Adrenal gland (tissue), 19 donors: ENCODE measurements at places on chromosomes 2 and 18. TPM values are rescaled to one million over a fixed set of nuclear protein-coding genes. Genes with fewer than 3 reads are reported as not detected.

DNA sequence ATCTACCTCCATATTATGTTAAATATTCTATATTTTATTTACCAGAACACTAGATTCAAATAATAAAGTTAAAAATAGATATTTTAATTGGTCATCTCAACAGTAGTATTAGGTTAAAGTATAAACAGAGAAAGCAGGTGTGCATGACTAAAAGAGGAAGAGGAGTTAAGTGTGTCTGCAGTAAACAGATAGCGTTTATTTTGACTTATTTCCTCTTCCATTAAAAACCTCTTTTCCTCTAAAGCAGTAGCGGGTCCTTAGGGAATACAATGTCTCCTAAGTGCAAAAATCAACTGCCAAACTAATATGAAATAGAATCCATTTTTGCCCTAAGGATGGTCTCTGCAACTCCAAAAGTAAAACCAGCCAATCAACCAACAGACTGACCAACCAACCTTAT, 27.7 kb downstream of the EIF2AK3 start:
- peaks cover 47% of the 10 kb centered on the region for H3K4me1 ChIP-seq
- H3K4me3 ChIP-seq = no peak overlapping the region
- no peak overlapping the region for H3K27ac ChIP-seq
- no peak for DNase-seq
- H3K27me3 ChIP-seq = no peaks in the 10 kb centered on the region

DNA sequence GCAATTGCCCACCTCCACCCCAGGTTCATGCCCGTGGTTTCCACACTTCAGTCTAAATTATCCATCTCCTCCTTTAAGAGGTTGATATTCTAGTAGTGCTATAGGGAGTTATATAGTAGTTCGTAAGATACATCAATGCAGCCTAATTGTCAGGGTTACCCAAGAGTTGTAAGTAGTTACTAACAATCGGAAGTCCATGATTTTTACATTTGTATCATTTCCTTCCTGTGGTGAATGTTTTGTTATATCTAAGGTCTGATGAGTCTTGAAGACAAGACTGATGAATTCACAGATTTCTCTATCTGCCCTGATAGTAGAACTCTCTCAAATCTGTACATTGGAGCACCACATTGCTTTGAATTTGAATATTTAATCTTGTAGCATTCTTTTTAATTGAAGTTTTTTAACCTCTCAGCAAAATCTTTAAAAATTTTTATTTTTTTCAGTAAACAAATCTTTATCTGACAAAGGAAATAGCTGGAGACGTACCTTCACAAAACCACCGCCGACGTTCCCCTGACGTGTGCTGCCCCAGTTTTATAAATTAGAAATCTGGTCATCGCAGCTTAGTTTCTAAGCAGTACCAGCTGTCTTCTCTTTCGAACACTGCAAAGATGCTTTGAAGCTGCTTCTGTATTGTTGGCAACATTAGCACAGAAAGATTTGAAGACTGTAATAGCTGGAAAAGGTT, 264.5 kb downstream of the SOCS6 start:
- no peak overlapping the region for H3K27ac ChIP-seq
- H3K36me3 ChIP-seq = no peaks in the 10 kb centered on the region
- no peak overlapping the region for H3K4me3 ChIP-seq
- H3K4me1 ChIP-seq = no peaks in the 10 kb centered on the region
- no peaks in the 10 kb centered on the region for H3K27me3 ChIP-seq
- DNase-seq = no peak

DNA sequence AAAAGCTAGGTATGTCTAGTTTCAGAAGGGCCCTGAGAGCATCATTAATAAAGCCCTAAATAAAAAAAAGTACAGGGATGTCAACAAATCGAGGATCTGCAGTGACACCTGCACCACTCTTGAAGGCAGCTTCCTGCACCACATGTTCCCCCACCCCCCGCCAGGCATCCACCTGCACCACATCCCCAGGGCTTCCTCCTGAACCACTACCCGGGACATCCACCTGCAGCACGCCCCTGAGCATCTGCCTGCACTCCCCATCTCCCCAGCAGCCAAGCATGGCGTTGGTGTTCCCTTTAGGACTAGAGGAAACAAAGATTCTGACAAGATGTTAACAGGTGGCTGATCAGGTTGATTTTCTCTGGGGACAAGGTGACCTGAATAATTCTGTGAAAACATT, 55.2 kb downstream of the DLGAP1 start:
- no peak overlapping the region for H3K27ac ChIP-seq
- no peak overlapping the region for H3K4me3 ChIP-seq
- no peak for DNase-seq
- H3K36me3 ChIP-seq = no peaks in the 10 kb centered on the region
- H3K4me1 ChIP-seq = no peaks in the 10 kb centered on the region

GRCh38 chr2:189372688-189373257, 68.5 kb upstream of the WDR75 start:
- no peak overlapping the region for H3K4me3 ChIP-seq
- H3K36me3 ChIP-seq = no peaks in the 10 kb centered on the region
- H3K4me1 ChIP-seq = peaks cover 7% of the 10 kb centered on the region
- no peak overlapping the region for H3K27ac ChIP-seq
- no peaks in the 10 kb centered on the region for H3K27me3 ChIP-seq

DNA sequence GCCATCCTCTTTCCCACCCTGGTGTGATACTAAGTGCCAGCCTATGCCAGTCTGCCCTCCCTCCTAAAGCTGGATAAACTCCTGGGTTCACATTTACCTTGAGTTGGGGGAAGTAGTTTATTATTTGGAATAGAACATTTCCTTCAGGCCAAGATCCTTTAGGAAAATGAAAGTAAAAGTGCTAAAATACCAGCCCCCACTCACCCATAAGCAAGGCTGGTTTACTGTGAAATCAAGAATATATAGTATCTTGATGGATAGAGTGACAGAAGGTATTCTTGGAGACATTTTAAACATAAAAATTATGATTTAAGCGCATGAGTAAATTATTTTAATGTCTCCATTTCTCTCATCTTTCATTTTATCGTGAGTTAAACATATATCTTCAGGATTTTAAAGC, 27.1 kb downstream of the ZNF532 start:
- H3K27ac ChIP-seq = peak overlapping the region; percentile 27
- H3K4me3 ChIP-seq = no peak overlapping the region
- no peaks in the 10 kb centered on the region for H3K27me3 ChIP-seq
- peaks cover 43% of the 10 kb centered on the region for H3K4me1 ChIP-seq
- no peaks in the 10 kb centered on the region for H3K36me3 ChIP-seq
- no peak for DNase-seq

DNA sequence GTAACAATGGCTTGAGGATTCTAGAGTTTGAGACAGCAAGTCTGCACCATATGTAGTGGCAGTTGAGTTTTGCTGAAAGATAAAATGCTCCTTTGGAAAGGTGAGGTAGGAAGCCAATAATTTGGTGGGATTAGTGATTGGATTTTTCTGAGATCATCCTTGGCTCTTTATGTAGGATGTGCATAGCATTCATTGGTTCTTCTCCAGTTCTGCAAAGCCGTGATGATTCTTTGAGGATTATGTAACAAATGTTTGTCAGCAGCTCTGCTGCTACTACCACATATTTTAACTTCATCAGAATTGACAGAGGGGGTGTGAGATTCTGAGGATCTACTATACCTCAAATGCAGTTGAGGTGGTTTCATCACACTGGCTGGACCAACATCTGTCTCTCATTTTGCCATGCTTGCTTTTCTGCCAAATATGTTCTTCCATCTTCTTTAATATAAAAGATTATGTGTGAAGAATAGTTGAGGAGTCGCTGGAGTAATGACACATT, 188.9 kb upstream of the RASGRP3 start:
- no peaks in the 10 kb centered on the region for H3K27me3 ChIP-seq
- H3K4me3 ChIP-seq = no peak overlapping the region
- DNase-seq = no peak
- H3K4me1 ChIP-seq = peaks cover 19% of the 10 kb centered on the region

DNA sequence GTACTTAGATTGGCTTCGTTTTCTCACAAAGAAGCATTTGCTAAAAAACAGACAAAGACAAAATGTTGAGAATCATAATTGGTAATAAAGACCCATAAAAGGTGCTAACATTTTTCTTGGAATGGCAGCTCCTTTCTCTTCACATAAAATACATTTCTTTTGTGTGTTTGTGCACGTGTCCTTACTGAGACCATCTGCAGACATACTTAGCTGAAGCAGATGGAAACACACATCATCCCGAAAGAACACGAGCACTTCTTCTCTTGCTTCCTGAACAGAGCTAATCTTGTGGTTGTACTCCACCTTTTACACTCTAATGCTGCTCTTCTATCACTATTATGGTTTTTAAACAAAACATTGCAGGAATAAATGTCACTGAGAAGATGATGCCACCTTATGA, 142.5 kb downstream of the SPHKAP start:
- no peaks in the 10 kb centered on the region for H3K36me3 ChIP-seq
- no peak for DNase-seq
- H3K27ac ChIP-seq = no peak overlapping the region
- H3K27me3 ChIP-seq = no peaks in the 10 kb centered on the region

DNA sequence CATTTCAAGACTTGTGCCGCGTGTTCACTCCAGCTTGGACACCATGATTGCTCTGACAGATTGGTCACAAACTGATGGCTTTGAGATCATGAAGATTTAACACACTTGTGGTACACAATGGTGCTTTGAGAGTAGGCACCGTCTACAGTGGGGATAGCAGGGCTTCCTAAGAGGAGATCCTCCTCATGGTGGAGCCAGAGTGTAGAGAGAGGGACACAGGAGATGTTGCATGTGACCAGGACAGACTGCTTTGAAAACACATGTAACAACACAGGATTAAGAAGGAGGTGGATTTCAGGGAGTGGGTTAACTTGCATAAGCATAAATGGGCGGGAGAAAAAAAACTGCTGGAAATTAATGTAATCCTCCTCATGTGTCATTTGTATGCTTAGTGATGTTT, 95.7 kb upstream of the LINC00305 start:
- H3K4me1 ChIP-seq = no peaks in the 10 kb centered on the region
- H3K27me3 ChIP-seq = no peaks in the 10 kb centered on the region
- DNase-seq = no peak
- no peaks in the 10 kb centered on the region for H3K36me3 ChIP-seq

- peaks cover 17% of the 10 kb centered on the region for H3K4me1 ChIP-seq
- H3K27ac ChIP-seq = peak overlapping the region; percentile 94
- H3K36me3 ChIP-seq = no peaks in the 10 kb centered on the region
- peak overlapping the region; percentile 95 for H3K4me3 ChIP-seq
Measured at GRCh38 chr2:173075056-173075780, 428 bp upstream of the MAP3K20 start.

GRCh38 chr2:72115110-72116080, 32.3 kb downstream of the CYP26B1 start:
- no peaks in the 10 kb centered on the region for H3K36me3 ChIP-seq
- peaks cover 5% of the 10 kb centered on the region for H3K4me1 ChIP-seq
- H3K27me3 ChIP-seq = no peaks in the 10 kb centered on the region
- H3K4me3 ChIP-seq = no peak overlapping the region
- peak; percentile 80 for DNase-seq

DNA sequence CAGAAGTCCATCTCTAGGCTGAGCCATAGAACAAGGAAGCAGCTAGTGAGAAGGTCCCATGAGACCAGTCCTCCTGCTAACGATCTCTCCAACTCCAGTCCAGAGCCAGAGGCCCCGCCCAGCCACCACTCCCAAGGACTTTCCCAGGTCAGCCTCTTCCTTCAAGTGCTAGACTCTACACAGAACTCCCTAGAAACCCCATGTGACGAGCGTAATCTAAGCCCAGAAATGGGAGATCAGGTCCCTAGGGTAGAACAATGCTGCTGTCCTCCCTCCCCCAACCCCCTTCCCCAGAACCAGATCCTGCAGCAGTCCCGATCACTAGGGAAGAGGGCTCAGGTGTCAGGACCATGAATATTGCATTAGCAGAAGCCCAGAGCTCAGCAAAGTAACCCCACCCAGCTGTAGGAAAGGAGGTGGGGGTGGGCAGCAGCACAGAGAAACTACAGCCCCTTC, 6.9 kb downstream of the DCTN1 start:
- H3K27me3 ChIP-seq = no peaks in the 10 kb centered on the region
- DNase-seq = peak; percentile 60
- no peak overlapping the region for H3K27ac ChIP-seq
- H3K36me3 ChIP-seq = peaks cover 51% of the 10 kb centered on the region
- peaks cover 24% of the 10 kb centered on the region for H3K4me1 ChIP-seq
- H3K4me3 ChIP-seq = no peak overlapping the region

GRCh38 chr2:14781142-14781541, 148.6 kb downstream of the LRATD1 start:
- no peaks in the 10 kb centered on the region for H3K4me1 ChIP-seq
- H3K4me3 ChIP-seq = no peak overlapping the region
- H3K27ac ChIP-seq = no peak overlapping the region
- no peak for DNase-seq
- no peaks in the 10 kb centered on the region for H3K36me3 ChIP-seq

DNA sequence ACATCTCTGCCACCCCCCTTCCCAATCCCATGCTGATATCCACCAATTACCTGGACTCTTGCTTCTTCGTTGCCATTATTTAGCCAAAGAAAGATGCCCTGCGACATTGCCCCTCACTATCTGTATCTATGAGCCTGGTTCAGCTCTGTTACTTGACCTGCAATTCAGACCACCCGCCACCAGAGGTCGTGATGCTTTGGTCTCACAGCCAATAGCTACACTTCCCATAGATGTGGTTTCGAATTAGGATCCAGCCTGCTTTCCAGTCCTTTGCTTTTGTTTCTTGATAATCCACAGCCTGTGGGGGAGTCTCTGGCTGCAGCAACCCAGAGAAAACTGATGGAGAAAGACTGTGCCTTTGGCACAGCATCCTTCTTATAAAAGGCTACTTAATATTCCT, 239.4 kb downstream of the KLHL29 start:
- no peak overlapping the region for H3K27ac ChIP-seq
- H3K36me3 ChIP-seq = no peaks in the 10 kb centered on the region
- DNase-seq = no peak
- H3K4me3 ChIP-seq = no peak overlapping the region

- H3K36me3 ChIP-seq = no peaks in the 10 kb centered on the region
- peak overlapping the region; percentile 85 for H3K27ac ChIP-seq
Measured at GRCh38 chr2:26692897-26693849, 651 bp downstream of the KCNK3 start.

DNA sequence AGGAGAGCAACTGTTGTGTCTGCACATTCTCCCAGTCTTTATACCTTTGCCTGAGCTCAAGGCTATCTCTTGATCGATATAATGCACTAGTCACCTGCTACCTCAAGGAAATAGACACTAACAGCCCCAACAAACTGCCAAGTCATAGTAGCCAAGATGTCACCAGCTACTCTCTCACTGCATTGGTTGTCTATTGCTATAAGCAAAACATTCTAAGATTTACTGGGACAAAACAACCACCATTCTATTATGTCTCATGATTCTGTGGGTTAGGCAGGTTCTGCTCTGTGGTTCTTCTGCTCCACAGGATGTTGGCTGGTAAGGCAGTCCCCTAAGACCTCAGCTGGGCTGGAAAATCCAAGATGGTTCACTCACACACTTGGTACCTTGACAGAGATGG, 28.5 kb upstream of the MLPH start:
- H3K4me1 ChIP-seq = no peaks in the 10 kb centered on the region
- H3K36me3 ChIP-seq = no peaks in the 10 kb centered on the region
- no peak overlapping the region for H3K27ac ChIP-seq
- H3K4me3 ChIP-seq = no peak overlapping the region

- H3K27me3 ChIP-seq = no peaks in the 10 kb centered on the region
- DNase-seq = no peak
- no peaks in the 10 kb centered on the region for H3K36me3 ChIP-seq
- no peaks in the 10 kb centered on the region for H3K4me1 ChIP-seq
- no peak overlapping the region for H3K27ac ChIP-seq
- H3K4me3 ChIP-seq = no peak overlapping the region
Measured at GRCh38 chr18:31230495-31230894, 67.8 kb upstream of the DSC1 start.

GRCh38 chr18:32346671-32347070, 124.0 kb downstream of the GAREM1 start:
- H3K27me3 ChIP-seq = no peaks in the 10 kb centered on the region
- peaks cover 15% of the 10 kb centered on the region for H3K4me1 ChIP-seq

The ANKRD30BL gene
- not detected for total RNA-seq

The KCNE4 gene
- 5.7 TPM for total RNA-seq

The KATNAL2 gene
- total RNA-seq = 0.48 TPM

The CPO gene
- not detected for total RNA-seq
